ENCODE measurements at places on chromosomes 7 and 10.

DNA sequence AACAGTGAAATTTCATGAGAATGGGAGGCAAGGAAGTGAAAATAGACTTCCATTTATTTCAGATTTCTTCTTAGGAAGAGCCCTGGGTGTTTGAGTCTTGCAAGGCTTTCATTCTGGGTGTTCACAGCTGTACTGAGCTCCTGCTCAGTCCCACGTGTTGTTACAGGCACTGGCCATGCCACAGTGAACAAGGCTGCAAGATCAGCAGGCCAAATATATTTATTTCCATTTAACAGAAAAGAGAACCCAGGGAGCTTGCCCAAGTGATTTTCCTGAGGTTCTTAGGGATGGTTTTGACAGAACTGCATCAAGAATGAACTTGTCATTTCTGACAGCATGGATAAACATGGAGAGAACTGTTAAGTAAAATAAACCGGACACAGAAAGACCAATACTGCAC, 54.5 kb upstream of the CD36 start:
- no peaks in the 10 kb centered on the region for H3K27me3 ChIP-seq
- H3K4me3 ChIP-seq: no peak overlapping the region
- no peaks in the 10 kb centered on the region for H3K4me1 ChIP-seq
- H3K27ac ChIP-seq: no peak overlapping the region
- no peak for DNase-seq

DNA sequence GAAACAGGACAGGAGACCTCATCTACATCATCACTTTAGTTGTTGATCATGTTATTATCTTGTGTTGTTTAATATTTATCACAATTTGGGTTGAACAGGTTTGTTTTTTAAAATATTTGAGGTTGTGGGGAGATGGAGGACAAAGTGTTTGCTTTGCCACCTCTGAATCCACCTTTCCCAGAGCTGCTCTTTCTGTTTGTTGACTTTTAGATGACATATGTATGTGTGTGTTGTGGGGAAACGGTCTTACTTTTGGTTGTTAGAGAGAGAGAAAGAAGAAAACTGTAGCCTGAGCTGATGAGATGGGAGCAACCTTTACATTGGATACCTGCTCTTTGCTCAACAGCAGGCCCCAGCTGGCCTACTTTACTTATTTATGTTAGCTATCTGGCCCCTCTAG, 19.0 kb upstream of the SLC16A12 start:
- H3K36me3 ChIP-seq: no peaks in the 10 kb centered on the region
- no peak overlapping the region for H3K4me3 ChIP-seq
- no peaks in the 10 kb centered on the region for H3K27me3 ChIP-seq
- DNase-seq: no peak

- H3K27ac ChIP-seq: peak overlapping the region; percentile 29
- H3K27me3 ChIP-seq: no peaks in the 10 kb centered on the region
- H3K4me1 ChIP-seq: peaks cover 41% of the 10 kb centered on the region
- H3K36me3 ChIP-seq: peaks cover 15% of the 10 kb centered on the region
Observed at GRCh38 chr10:102796407-102797176, 40.6 kb downstream of the CYP17A1 start.

DNA sequence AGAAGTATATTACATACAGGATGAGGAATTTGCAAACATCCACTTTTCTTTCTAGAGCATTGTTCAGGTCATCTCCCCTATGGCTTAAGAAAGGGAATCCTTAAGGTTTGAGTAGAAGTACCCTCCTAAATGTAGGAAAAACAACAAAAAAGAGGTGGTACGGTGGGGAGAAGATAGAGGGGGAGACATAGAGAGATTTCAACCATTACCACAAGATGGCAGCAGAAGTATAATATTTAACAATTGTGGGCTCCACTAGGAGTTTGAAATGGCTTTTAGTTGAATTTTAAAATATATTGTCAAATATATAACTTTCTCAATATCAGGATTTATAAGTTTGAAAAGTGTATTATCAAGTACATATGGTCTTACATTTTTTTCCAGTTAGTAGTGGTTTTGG, 72.7 kb upstream of the PRKG1 start:
- H3K36me3 ChIP-seq: no peaks in the 10 kb centered on the region
- no peak for DNase-seq
- H3K4me1 ChIP-seq: peaks cover 39% of the 10 kb centered on the region

GRCh38 chr10:15448598-15448997, 77.5 kb upstream of the FAM171A1 start:
- DNase-seq: no peak
- H3K27ac ChIP-seq: no peak overlapping the region
- H3K36me3 ChIP-seq: no peaks in the 10 kb centered on the region

DNA sequence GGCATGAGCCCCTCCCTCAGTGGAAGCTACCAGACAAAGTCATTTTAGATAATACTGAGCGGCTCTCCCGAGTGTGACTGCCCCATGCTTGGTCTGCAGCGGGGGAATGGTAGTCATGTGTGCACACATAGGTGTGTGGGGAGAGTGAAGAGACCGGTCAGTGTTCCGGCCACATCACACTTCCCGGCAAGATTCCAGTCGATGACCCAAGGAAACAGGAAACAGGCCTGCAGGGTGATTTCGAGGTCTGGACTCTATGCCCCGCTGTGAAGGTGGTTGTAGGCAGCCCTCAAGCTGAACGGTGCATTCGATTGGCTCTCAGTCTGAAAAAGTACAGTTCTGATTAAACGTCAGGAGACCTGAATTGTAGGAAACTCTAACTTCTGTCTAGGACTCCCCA, 73.2 kb downstream of the SYPL1 start:
- no peaks in the 10 kb centered on the region for H3K36me3 ChIP-seq
- H3K27me3 ChIP-seq: peaks cover 10% of the 10 kb centered on the region
- peaks cover 14% of the 10 kb centered on the region for H3K4me1 ChIP-seq
- no peak overlapping the region for H3K27ac ChIP-seq
- no peak for DNase-seq
- H3K4me3 ChIP-seq: no peak overlapping the region

DNA sequence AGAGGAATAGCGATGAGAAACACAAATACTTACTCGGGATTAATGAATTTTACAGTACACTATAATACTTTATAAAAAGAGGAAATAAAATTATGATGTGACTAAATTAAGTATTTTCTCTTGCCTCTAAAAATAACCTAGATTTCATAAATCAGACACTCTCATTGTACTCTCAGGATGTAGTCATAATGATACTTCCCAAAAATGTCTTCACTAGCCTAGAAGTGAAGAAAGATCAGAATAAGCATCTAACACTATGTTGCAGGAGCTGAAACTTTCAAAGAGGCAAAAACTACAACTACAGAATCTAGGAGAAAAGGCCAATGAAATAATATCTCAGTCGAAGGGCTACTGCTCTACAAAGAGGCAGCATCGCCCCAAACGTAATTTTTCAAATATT, 49.4 kb downstream of the DNAJC1 start:
- peaks cover 4% of the 10 kb centered on the region for H3K4me1 ChIP-seq
- H3K27me3 ChIP-seq: no peaks in the 10 kb centered on the region
- DNase-seq: no peak
- no peak overlapping the region for H3K27ac ChIP-seq

DNA sequence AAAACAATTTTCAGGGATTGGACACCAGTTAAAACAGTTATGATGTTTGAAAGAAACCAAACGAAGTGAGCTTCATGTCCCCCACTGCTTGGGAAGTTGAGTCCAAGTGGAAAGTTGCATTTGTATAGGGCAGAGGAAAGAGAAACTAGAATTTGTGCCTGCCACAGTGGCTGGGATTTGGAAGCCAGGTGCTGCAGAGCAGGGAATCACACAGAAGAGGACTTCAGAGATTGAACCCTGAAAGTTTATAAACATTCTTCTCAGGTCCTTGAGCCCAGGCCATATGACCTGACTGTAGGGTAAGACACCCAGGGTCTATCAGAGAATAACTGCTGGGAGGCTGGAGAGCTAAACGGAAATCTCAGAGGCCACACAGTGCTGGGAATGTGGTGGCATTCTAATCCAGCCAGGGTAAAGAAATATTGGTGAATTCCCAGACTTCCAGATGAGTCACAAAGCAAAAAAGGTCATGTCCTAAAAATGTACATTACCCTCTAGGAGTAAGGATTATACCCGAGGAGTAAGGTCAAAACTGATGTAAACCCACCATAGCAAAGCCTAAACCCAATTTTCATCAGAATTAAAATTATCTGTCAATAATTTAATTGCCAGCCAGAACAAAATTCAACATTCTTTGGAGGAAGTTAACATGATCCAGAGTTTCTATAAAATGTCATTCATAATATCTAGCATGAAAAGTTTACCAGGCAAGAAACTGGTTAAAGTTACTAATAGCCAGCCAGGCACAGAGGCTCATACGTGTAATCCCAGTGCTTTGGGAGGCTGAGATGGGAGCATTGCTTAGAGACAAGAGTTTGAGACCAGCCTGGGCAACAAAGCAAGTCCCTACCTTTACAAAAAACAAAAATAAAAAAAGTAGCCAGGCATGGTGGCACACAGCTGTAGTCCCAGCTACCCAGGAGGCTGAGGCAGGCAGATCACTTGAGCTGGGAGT, 31.2 kb downstream of the TOMM7 start:
- H3K4me3 ChIP-seq: no peak overlapping the region
- H3K27me3 ChIP-seq: no peaks in the 10 kb centered on the region
- H3K27ac ChIP-seq: no peak overlapping the region
- no peak for DNase-seq
- no peaks in the 10 kb centered on the region for H3K4me1 ChIP-seq

- peaks cover 17% of the 10 kb centered on the region for H3K4me1 ChIP-seq
- H3K4me3 ChIP-seq: peak overlapping the region; percentile 71
- peak overlapping the region; percentile 56 for H3K27ac ChIP-seq
- no peaks in the 10 kb centered on the region for H3K36me3 ChIP-seq
- DNase-seq: no peak
Observed at GRCh38 chr10:68153473-68154210, 44.4 kb downstream of the MYPN start.

- H3K27me3 ChIP-seq: no peaks in the 10 kb centered on the region
- peaks cover 15% of the 10 kb centered on the region for H3K4me1 ChIP-seq
- no peak overlapping the region for H3K4me3 ChIP-seq
- H3K27ac ChIP-seq: no peak overlapping the region
Observed at GRCh38 chr10:3961082-3961481, 176.1 kb upstream of the KLF6 start.

DNA sequence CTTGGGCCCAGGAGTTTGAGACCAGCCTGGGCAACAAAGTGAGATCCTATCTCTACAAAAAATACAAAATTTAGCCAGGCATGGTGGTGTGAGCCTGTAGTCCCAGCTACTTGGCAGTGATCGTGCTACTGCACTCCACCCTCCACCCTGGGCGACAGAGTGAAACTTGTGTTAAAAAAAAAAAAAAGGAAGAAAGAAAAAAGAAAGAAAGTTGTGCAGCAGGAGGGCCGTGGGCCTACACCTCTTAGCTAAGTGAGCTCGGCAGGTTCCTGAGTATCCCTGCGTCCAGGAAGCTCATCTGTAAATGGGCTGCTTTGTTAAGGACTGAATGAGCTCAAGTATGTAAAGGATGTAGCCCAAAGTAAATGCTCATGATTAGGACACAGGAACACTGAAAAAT, 155.0 kb downstream of the RNF216 start:
- H3K4me1 ChIP-seq: peaks cover 32% of the 10 kb centered on the region
- DNase-seq: no peak
- no peak overlapping the region for H3K27ac ChIP-seq
- H3K4me3 ChIP-seq: no peak overlapping the region
- H3K36me3 ChIP-seq: peaks cover 10% of the 10 kb centered on the region
- H3K27me3 ChIP-seq: no peaks in the 10 kb centered on the region

- no peak overlapping the region for H3K27ac ChIP-seq
- no peaks in the 10 kb centered on the region for H3K27me3 ChIP-seq
- no peaks in the 10 kb centered on the region for H3K4me1 ChIP-seq
- H3K4me3 ChIP-seq: no peak overlapping the region
Observed at GRCh38 chr7:27619492-27619891, 43.2 kb downstream of the HIBADH start.

DNA sequence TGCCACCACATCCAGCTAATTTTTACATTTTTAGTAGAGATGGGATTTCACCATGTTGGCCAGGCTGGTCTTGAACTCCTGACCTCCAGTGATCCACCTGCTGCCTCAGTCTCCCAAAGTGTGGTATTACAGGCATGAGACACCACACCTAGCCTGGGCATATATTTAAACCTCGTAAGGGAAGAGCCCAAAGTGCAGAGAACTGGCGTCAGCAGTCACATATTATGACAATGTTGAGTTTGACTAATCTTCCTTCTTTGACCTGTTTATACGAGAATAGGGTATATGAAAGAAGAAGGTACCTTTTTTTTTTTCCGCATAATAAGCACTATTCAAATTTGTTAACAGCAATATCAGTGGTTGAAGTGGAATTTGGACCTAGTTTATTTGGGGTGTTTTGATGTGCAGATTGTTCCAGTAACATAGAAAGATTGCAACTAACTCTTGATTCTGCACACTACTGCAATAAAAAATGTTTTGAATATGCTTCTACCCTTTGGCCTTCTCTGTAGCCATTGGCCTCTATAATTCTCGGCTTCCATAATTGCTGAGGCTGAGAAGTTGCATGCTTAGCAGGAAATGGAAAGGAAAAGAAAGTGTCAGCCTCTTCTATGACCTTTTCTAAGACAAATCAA, 55.9 kb downstream of the MINPP1 start:
- H3K27me3 ChIP-seq: peaks cover 5% of the 10 kb centered on the region
- no peak overlapping the region for H3K4me3 ChIP-seq
- H3K36me3 ChIP-seq: peaks cover 3% of the 10 kb centered on the region

- no peak for DNase-seq
- H3K27me3 ChIP-seq: no peaks in the 10 kb centered on the region
- H3K4me3 ChIP-seq: no peak overlapping the region
- H3K4me1 ChIP-seq: no peaks in the 10 kb centered on the region
- no peaks in the 10 kb centered on the region for H3K36me3 ChIP-seq
Observed at GRCh38 chr7:20545016-20545415, 70.5 kb upstream of the ABCB5 start.

GRCh38 chr10:86197166-86197790, 169.3 kb downstream of the GRID1 start:
- DNase-seq: no peak
- no peak overlapping the region for H3K4me3 ChIP-seq
- H3K27ac ChIP-seq: no peak overlapping the region

GRCh38 chr7:91043924-91044645, 220.1 kb upstream of the FZD1 start:
- DNase-seq: no peak
- no peak overlapping the region for H3K27ac ChIP-seq
- peaks cover 7% of the 10 kb centered on the region for H3K4me1 ChIP-seq
- no peaks in the 10 kb centered on the region for H3K27me3 ChIP-seq

GRCh38 chr10:23158370-23158769, 33.7 kb upstream of the PTF1A start:
- no peaks in the 10 kb centered on the region for H3K36me3 ChIP-seq
- peaks cover 7% of the 10 kb centered on the region for H3K4me1 ChIP-seq
- no peak overlapping the region for H3K27ac ChIP-seq
- H3K27me3 ChIP-seq: peaks cover 69% of the 10 kb centered on the region
- H3K4me3 ChIP-seq: peak overlapping the region; percentile 30

Data from type B pancreatic cell (in vitro differentiated cells).